ENCODE measurements at places on chromosomes 7 and 10. TPM values are rescaled to one million over a fixed set of nuclear protein-coding genes. Genes with fewer than 3 reads are reported as not detected.

- no peak for DNase-seq
- H3K36me3 ChIP-seq: no peaks in the 10 kb centered on the region
These were observed 17.8 kb upstream of the SLC18A2 start for GRCh38 chr10:117222976-117223692.

Gene GJD4
- total RNA-seq: not detected

GRCh38 chr7:71237945-71238344, 106.0 kb downstream of the GALNT17 start:
- peak overlapping the region; percentile 78 for H3K27ac ChIP-seq
- DNase-seq: peak; percentile 18
- no peaks in the 10 kb centered on the region for H3K27me3 ChIP-seq
- no peaks in the 10 kb centered on the region for H3K36me3 ChIP-seq
- no peak overlapping the region for H3K4me3 ChIP-seq

Gene AFAP1L2
- total RNA-seq: 37.9 TPM

Gene OR2A2
- total RNA-seq: not detected

Gene IDI2
- total RNA-seq: not detected

DNA sequence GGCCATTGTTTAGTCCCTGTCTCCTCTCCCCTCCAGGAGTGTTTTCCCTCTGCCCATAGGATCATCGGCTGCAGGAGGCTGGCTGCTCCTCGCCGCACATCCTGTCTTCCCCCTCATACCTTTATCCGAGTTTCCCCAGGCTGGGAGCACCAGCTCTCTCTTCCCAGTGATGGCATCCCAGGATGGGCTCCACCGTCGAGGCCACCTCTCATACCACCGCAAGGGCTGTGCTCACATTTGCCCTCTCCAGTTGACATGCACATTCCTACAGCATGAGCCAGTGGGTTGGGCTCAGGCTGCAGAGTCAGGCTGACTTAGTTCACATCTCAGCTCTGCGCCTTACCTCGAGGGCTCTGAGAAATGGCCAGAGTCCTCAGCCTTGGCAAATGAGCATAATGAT, 12.1 kb downstream of the HKDC1 start:
- H3K27me3 ChIP-seq: no peaks in the 10 kb centered on the region
- no peak for DNase-seq
- no peak overlapping the region for H3K4me3 ChIP-seq
- peak overlapping the region; percentile 73 for H3K27ac ChIP-seq
- H3K4me1 ChIP-seq: no peaks in the 10 kb centered on the region

Gene GPR146
- total RNA-seq: 10.0 TPM

GRCh38 chr7:2273866-2274265, 31.8 kb downstream of the NUDT1 start:
- no peaks in the 10 kb centered on the region for H3K4me1 ChIP-seq
- DNase-seq: no peak
- H3K4me3 ChIP-seq: no peak overlapping the region
- no peak overlapping the region for H3K27ac ChIP-seq

DNA sequence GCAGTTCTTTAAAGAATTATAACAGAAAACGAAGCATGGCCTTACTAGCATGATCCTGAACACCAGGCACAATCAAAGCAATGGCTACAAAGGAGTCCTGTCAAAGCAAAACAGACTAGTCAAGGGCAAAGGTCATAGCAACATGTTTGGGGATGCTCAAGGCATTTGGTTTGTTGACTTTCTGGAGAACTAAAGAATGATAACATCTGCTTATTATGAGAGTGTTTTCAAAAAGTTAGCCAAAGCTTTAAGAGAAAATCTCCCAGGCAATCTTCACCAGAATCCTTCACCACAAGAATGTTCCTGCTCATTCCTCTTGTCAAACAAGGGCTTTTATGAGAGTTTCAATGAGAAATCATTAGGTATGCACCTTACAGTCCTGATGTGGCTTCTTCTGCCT, 95.1 kb upstream of the CPXM2 start:
- no peak overlapping the region for H3K27ac ChIP-seq
- no peaks in the 10 kb centered on the region for H3K36me3 ChIP-seq
- peaks cover 6% of the 10 kb centered on the region for H3K27me3 ChIP-seq
- no peak overlapping the region for H3K4me3 ChIP-seq
- no peak for DNase-seq

- H3K27me3 ChIP-seq: no peaks in the 10 kb centered on the region
- H3K4me1 ChIP-seq: no peaks in the 10 kb centered on the region
- no peak overlapping the region for H3K4me3 ChIP-seq
These were observed 8.4 kb upstream of the HYCC1 start for GRCh38 chr7:23022258-23022769.

DNA sequence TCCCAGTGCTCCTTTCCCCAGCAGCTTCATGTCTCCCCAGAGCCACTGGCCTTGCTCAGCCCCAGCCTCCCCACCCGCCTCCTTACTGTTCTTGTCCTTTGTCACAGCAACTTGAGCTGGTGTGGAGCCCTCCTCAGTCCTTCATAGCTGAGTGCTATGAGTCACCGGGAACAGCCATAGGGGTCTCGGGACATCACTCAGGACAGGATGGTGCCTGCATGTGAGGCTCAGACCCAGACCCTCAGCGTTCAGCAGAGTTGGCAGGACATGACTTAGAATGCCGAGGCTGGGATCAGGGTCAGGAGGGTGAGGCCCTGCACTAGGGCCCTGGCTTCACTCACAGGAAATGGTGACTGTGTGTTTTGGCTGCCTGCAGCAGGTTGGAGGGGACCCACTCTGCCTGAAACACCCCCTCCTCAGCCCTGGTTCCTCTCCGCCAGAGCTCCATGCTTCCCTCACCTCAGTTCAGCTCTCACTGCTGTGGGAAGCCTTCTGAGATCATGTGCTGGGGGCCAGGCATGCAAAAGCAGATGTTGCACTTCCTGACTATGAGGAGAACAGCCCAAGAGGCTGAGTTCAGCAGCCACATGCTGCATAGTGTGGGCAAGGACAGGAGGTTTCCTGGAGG, 40.7 kb upstream of the GJD4 start:
- no peak for DNase-seq
- H3K36me3 ChIP-seq: no peaks in the 10 kb centered on the region
- H3K4me1 ChIP-seq: no peaks in the 10 kb centered on the region

DNA sequence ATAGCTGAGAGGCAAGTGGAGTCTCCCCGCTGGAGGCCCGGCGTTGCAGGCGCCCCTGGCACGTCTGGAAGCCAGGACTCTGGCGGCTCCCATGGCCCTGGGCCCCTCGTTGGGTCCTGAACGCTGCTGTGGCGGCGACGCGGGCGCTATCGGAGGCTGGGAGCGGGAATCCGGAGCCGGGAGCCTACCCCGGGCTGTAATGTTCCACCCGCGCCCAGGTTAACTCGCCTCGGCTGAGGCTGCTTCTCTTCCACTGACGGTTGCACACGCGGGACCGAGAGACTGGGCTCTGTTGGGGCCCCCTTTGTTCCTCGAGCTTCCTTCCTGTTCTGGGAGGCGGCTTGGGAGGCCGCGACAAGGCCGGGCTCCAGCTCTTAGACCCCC, 1.3 kb upstream of the HOXA5 start:
- peak overlapping the region; percentile 45 for H3K27ac ChIP-seq
- no peaks in the 10 kb centered on the region for H3K36me3 ChIP-seq
- no peak overlapping the region for H3K4me3 ChIP-seq
- no peaks in the 10 kb centered on the region for H3K27me3 ChIP-seq

DNA sequence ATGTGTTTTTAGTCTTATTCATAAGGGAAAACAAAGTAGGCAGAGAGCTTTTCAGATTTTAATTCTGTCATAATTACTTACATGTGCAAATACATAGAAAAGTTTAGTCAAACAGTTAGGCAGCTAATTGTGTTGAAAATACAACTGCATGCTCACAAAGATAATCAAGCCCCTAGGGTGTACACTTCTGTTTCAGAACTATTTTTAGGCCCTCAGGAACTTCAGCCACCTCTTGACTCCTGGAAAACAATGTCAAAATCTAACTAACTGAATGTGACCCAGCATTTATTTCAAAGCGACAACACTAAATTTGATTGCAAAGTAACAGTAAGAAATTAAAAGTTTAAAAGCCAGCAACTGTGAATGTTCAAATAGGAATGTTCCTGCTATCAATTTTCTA, 599.0 kb upstream of the LRRTM3 start:
- no peak overlapping the region for H3K27ac ChIP-seq
- H3K4me3 ChIP-seq: no peak overlapping the region
- no peaks in the 10 kb centered on the region for H3K27me3 ChIP-seq
- no peak for DNase-seq
- no peaks in the 10 kb centered on the region for H3K36me3 ChIP-seq
- no peaks in the 10 kb centered on the region for H3K4me1 ChIP-seq

- H3K36me3 ChIP-seq: no peaks in the 10 kb centered on the region
- no peaks in the 10 kb centered on the region for H3K4me1 ChIP-seq
- no peak overlapping the region for H3K4me3 ChIP-seq
- peaks cover 11% of the 10 kb centered on the region for H3K27me3 ChIP-seq
- H3K27ac ChIP-seq: no peak overlapping the region
These were observed 37.8 kb upstream of the MXI1 start for GRCh38 chr10:110169586-110169985.

Gene SERPINE1
- total RNA-seq: 0.51 TPM

DNA sequence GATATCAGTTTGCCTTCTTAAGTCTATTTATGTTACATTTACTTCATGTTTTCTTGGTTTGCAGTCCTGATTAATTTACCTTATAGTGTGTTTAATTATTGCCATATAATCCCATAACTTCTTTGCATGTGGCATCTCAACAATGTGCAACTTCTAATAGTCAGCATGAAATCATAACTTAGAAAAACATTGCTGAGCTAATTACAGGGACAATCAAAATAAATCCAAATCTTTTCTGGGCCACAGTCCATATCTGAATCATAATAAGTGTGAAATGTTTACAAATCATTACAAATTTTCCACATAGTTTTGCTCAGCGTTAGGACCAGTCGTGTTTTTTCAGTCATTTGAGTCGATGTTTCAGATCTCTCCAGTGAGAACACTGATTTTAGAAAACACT, 29.1 kb upstream of the CABCOCO1 start:
- H3K27ac ChIP-seq: no peak overlapping the region
- H3K36me3 ChIP-seq: no peaks in the 10 kb centered on the region
- no peaks in the 10 kb centered on the region for H3K27me3 ChIP-seq
- DNase-seq: no peak
- H3K4me1 ChIP-seq: no peaks in the 10 kb centered on the region

- H3K4me3 ChIP-seq: no peak overlapping the region
- no peaks in the 10 kb centered on the region for H3K36me3 ChIP-seq
- DNase-seq: no peak
These were observed 81.5 kb upstream of the VIPR2 start for GRCh38 chr7:159226011-159226702.

DNA sequence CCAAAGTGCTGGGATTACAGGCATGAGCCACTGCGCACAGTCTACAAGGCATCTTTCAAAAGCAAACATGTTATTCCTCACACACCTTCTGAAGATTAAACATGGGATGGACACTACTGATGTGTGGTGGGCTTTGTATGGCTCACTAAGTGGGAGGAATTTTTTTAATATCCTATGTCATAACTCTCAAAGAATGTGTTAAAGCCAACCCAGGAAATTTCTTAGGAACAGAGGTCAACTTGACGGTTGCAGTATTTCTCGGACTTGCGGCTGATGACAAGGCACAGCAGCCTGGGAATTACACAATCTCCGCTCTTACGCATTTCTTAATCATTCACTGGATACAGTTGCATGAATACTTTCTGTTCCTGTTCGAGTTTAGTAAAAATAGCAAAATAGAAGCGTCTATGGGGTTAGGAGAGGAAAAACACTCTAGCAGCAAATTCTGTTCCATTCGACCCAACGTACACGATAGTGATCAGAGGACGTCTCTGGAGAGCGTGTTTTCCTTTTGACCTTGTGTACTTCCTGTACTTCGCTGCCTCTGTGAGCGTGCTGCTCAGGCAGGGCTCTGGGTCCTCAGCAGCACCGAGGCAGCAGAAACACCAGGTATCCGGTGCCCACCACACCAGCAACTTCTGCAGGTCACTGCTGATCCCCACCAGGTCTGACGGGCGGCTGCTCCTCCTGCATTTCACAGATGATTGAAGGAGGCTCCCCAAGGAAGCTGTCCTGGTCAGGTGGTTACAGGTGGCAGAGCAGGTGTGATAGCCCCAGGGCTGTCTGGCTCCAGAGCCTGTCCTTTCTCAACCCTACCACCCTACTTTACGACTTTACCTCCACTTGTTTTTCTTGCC, 26.4 kb upstream of the SRGN start:
- DNase-seq: peak; percentile 73
- H3K36me3 ChIP-seq: no peaks in the 10 kb centered on the region
- H3K4me1 ChIP-seq: no peaks in the 10 kb centered on the region
- H3K4me3 ChIP-seq: peak overlapping the region; percentile 22
- no peaks in the 10 kb centered on the region for H3K27me3 ChIP-seq
- H3K27ac ChIP-seq: peak overlapping the region; percentile 85

- DNase-seq: no peak
- no peaks in the 10 kb centered on the region for H3K27me3 ChIP-seq
- no peaks in the 10 kb centered on the region for H3K36me3 ChIP-seq
- no peak overlapping the region for H3K27ac ChIP-seq
- no peak overlapping the region for H3K4me3 ChIP-seq
- no peaks in the 10 kb centered on the region for H3K4me1 ChIP-seq
These were observed 44.7 kb downstream of the MXI1 start for GRCh38 chr10:110252151-110252550.

- H3K4me1 ChIP-seq: no peaks in the 10 kb centered on the region
- DNase-seq: no peak
- peaks cover 8% of the 10 kb centered on the region for H3K27me3 ChIP-seq
These were observed 1.9 kb downstream of the DNAH11 start for GRCh38 chr7:21544715-21545114.

DNA sequence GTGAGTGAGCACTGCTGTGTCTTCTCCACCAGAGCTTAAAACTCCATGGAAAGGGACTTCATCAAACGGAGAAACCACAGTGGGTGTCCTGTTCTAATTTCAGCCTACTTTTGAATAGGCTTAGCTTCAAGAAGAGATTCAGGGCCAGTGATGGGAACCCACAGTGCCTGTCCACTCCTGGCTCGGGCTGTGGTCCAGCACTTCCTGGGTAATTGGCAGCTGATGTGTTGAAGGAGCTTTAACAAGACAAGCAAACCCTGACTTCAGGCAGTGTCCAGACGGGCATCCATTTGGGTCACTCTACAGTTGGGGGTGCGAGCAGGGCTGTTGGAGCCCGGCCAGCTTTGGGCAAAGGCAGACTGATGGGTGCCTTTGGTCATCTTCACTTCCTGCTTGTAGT, 14.5 kb downstream of the VWC2 start:
- H3K36me3 ChIP-seq: no peaks in the 10 kb centered on the region
- H3K4me3 ChIP-seq: no peak overlapping the region
- no peaks in the 10 kb centered on the region for H3K4me1 ChIP-seq
- no peak for DNase-seq
- no peak overlapping the region for H3K27ac ChIP-seq

GRCh38 chr7:155745737-155746136, 66.5 kb downstream of the SHH start:
- H3K4me1 ChIP-seq: no peaks in the 10 kb centered on the region
- no peaks in the 10 kb centered on the region for H3K36me3 ChIP-seq
- H3K27ac ChIP-seq: no peak overlapping the region
- DNase-seq: no peak
- no peak overlapping the region for H3K4me3 ChIP-seq
- H3K27me3 ChIP-seq: no peaks in the 10 kb centered on the region

- no peak overlapping the region for H3K4me3 ChIP-seq
- H3K4me1 ChIP-seq: peaks cover 9% of the 10 kb centered on the region
- no peaks in the 10 kb centered on the region for H3K36me3 ChIP-seq
- DNase-seq: no peak
These were observed 29.2 kb downstream of the STK17A start for GRCh38 chr7:43612128-43612527.

Gene FXYD4
- not detected for total RNA-seq

Data from uterus (tissue), 4 donors.